ENCODE measurements at places on chromosomes 12 and 14.

GRCh38 chr14:56289155-56289554, 170.9 kb downstream of the PELI2 start:
- DNase-seq, result no peak

GRCh38 chr14:27886256-27886655, 880.3 kb upstream of the FOXG1 start:
- no peak for DNase-seq

DNA sequence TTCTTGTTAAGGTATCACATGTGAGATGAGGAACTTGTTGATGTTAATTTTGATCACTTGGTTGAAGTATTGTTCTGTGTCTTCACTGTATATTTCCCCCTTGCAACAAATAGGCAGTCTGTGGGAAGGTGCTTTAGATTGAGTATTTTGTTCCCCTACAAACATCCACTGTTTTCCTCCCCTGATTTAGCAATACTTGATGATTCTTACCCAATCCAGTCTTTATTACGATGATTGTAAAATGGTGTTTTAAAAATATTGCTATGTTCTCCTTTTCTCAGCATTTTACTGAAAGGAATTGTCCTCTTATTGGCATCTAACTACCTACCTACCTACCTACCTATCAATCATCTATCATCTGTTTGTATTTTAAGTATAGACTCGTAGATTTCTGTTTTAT, 66.3 kb downstream of the ETNK1 start:
- no peak for DNase-seq

- no peak for DNase-seq
Observed at GRCh38 chr14:84250893-84251292, 1279.1 kb upstream of the FLRT2 start.

- DNase-seq, result no peak
Observed at GRCh38 chr14:92322516-92322915, 449 bp upstream of the SLC24A4 start.

- DNase-seq, result no peak
Observed at GRCh38 chr12:28777603-28778365, 371.3 kb upstream of the FAR2 start.

DNA sequence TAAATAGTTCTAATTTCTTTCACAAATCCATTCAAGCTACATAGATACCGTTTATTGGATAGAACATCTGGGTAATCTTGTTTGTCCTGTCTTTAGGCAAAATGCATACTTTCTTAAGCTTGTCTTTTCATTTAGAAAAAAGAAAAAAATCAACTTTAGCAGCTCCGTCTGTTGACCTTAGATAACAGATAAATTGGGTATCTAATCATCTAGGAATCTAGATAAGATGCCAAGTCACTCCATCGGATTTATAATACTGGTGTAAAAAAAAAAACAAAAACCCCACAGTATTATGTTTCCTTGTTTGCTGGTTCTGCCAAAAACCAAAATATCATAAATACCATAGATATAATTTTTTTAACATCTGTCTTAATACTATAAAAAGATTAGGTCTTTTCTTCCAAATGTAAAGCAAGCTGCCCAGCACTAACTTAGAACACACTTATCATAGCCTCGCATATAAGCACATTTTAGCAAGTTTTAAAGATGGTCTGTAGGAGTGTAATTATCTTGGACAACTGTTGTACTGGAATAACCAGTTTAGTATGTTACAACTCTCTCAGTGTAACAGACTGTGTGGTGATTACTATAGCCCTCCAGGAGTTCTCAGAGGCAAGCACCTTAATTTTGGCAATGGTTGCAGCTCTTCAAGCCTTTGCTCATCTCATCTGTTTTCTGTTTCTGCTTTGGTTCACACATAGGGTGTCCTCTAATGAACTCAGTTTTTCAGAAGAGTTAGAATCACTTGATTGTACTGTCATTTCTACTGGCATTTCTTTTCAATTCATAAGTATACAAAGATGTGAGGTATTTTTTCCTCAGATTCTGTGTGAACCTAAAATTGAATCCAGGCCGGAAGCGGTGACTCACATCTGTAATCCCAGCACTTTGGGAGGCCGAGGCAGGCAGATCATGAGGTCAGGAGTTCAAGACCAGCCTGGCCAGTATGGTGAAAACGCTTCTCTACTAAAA, 83.1 kb downstream of the ANO6 start:
- no peak for DNase-seq

DNA sequence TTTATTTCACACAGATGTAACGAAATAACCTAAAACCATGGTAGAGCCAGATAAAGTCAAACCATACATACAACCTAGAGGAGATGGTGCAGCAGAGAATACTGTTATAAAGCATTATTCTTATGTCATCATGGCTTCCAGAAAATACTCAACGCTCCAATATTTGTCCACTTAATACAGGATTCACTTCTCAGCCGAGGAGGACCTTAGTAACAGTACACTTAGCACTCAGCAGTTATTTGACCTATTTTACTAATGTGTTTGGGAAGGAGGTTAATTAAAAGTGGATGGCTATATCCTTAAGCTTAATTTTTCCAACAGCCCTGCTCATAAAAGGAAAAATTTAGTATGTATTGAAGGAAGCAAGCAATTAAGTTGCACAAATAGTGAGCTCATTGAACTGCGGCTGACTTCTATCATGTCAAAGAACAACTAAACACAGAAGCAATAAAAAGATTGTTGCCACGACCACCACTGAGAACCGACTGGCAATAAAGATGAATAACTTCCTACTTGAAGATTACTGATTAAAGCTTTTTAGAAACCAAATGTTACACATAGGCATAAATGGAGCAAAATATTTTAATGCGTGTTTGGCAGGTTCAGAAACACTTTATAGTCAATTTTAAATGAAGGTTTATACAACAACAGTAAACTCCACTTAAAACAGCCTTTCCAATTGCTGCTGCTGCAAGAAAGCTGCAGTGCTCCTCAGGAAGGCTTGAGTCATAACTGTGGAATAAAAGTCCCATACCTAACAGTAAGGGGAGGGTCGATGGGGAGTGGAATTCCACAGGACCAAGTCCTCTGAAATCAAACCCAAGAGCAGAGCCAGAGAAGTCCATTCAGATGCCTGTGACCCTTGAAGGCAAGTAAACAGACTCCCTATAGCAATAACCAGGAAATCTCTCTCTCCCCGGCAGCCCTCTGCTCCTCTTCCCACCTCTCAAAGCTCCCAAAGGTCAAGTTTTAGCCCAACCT, 218.9 kb upstream of the CDKN3 start:
- no peak for DNase-seq

- no peak for DNase-seq
Observed at GRCh38 chr12:16668198-16668597, 62.2 kb upstream of the LMO3 start.

DNA sequence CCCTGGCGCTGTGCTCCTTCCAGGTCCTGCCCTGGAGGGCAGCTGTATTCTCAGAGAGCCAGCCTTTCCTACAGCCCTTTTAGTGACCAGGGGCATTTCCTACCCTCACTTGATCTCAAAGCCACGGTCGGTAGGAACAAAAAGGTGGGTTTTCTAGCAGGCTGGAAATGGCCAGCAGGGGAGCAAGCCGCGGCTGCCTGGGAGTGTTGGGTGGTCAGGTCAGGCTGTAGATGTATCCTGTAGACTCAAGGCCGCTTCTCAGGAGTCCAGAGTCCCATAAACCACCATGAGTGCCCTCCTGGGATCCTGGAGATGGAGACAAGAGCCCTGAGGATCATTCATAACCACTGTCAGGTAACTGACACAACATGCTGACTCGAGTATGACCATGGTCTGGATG, 18.6 kb downstream of the CINP start:
- DNase-seq, result no peak

GRCh38 chr12:28954333-28954732, 194.7 kb upstream of the FAR2 start:
- DNase-seq, result no peak

DNA sequence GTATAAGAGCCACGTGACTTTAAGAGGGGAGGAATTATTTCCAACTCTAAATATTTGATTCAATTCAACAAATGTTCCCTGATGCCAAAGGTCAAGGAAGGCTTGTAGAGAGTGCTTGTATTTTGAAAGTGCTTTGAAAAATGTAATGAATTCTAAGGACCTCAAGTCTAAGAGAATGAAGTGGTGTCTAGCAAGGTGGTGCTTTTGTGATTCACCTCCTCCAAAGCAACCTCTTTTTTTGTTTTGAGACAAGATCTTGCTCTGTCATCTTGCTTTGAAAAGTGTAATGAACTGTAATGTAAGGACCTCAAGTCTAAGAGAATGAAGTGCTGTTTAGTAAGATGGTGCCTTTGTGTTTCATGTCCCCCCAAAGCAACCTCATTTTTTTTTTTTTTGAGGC, 13.7 kb downstream of the AK7 start:
- no peak for DNase-seq

GRCh38 chr12:95908573-95908972, 33.8 kb downstream of the CCDC38 start:
- no peak for DNase-seq

- DNase-seq, result no peak
Observed at GRCh38 chr14:80787876-80788275, 153.7 kb downstream of the CEP128 start.

- DNase-seq, result no peak
Observed at GRCh38 chr14:31877255-31877798, 199.8 kb upstream of the ARHGAP5 start.

DNA sequence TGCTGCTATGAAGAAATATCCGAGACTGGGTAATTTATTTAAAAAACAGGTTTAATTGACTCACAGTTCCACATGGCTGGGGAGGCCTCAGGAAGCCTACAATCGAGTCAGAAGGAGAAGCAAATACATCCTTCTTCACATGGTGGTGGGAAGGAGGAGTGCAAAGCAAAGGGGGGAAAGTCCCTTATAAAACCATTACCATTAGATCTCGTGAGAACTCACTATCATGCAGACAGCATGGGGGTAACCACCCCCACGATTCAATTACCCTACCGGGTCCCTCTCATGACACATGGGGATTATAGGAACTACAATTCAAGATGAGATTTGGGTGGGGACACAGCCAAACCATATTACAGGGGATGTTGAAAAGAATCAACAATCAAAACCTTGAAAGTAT, 74.9 kb downstream of the PPM1H start:
- no peak for DNase-seq

GRCh38 chr14:53850714-53851296, 105.8 kb downstream of the BMP4 start:
- no peak for DNase-seq

- DNase-seq, result no peak
Observed at GRCh38 chr12:2382370-2383155, 329.8 kb downstream of the CACNA1C start.
